Fibroblast of skin of left biceps (primary cell): ENCODE measurements at places on chromosomes 4 and X.

DNA sequence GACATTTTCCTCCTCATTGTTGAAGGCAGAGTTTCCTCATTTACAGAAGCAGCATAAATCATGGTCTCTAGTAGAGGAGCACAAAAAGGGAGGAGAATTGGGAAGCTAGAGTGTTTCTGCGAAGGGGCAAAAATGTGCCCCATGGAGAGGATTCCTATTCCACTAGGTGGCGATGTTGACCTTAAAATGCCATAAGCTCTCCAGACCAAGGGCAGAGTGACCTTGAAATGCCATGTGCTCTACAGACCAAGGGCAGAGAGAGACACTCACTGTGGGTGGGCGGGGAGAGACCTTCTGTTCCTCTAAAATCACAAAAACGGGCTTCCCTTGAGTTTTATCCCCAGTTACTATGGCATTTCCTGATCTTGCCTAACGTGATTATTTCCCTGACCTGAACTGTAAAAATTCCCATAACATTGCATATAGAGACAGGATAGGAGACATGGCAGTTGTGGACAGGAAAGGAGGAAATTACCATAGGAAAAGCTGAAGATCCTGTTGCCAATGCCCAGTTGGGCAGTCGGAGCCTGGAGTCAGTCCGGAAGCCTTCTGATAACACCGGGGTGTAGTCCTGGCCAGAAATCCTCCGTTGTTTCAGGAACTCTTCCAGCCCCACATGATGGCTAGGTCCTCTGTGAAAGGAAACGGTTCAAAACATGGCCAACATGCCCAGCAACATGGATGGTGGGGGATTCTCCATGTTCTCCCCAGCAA is 567.7 kb downstream of the MAGEB5 start:
- DNase-seq: no peak

DNA sequence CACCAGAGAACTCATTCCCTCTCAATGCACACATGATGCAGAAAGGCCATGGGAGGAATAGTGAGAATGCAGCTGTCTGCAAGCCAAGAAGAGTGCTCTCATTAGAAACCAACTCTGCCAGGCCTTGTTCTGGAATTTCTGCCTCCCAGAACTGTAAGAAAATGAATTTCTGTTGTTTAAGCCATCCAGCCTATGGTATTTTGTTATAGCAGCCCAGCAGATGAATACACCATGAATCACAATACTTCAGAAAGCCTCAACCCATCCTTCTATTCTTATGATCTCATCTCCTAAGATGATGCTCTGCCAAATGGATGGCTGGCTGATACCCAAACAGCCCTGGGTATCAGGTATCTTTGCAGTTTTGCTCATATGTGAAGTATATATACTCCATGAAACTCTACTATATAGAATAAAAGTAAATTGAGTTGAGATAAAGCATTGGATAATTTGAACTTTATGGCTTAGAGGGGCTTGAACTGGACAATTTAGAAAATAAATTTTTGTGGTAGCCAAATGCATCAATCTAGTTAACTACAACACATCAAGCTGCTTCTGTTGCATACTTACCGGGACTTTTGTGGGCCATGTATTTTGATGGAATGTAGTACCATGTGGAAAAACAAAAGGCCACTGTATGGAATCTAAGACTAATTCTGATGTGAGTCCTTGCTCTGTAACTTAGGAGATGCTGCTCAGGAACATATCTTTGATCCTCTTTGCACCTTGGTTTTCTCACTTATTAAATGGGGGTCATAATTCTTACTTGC is 245.9 kb downstream of the HS3ST1 start:
- peak; percentile 66 for DNase-seq

- DNase-seq: peak; percentile 6
Measured at GRCh38 chr4:168197926-168198325, 105.6 kb downstream of the ANXA10 start.

DNA sequence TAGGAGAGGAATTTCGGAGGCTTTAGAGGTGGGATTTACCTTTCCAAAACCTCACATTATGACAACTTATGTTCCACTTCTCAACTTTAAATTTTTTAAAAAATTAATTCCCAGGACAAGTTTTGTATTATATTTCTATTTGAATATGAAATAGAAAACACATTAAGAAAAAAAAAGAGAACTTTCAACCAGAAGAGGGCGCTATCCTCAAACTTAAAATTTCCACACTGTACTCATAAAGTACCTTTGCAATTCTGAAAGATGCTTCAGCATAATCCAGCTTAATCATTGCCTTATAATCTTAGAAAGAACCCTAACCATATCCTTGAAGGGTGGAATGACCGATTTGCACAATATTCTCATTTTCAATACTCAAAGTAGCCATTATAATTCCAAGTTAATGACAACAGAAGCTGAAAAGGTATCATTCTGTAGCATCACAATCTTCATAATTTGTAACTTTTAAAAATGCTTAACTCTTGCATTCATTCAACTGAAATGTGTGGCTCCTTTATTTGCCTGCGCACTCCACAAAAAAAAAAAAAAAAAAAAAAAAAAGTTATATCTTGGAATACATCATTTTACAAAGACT is 158.0 kb downstream of the KCNIP4 start:
- DNase-seq: no peak

- no peak for DNase-seq
Measured at GRCh38 chr4:6106156-6106555, 87.9 kb upstream of the C4orf50 start.
